NCI-H510A treated with DMSO at 0.1 percent for 48 hours (cell line): ENCODE measurements at places on chromosomes 16 and 17.

DNA sequence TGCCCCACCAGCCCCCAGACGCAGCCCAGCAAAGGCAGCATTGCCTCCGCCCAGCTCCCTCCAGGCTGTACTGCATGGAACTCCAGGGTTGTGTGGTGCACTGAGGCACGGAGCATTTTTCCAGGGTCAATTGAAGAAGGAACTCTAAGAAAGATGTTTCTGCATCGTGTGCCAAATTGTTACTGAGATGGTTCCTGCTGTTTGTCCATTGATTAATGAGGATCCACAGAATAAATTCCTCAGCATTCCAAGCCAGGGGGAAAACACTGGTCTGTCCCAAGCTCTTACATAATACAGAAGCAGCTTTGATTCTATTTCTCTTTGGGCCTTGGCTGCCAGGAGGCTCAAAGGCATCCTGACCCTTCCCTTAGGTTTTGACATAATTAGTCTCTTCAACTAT, 80.9 kb downstream of the ZNF423 start:
- DNase-seq = no peak

GRCh38 chr16:55834049-55834448, 1.2 kb upstream of the CES1 start:
- DNase-seq = no peak

DNA sequence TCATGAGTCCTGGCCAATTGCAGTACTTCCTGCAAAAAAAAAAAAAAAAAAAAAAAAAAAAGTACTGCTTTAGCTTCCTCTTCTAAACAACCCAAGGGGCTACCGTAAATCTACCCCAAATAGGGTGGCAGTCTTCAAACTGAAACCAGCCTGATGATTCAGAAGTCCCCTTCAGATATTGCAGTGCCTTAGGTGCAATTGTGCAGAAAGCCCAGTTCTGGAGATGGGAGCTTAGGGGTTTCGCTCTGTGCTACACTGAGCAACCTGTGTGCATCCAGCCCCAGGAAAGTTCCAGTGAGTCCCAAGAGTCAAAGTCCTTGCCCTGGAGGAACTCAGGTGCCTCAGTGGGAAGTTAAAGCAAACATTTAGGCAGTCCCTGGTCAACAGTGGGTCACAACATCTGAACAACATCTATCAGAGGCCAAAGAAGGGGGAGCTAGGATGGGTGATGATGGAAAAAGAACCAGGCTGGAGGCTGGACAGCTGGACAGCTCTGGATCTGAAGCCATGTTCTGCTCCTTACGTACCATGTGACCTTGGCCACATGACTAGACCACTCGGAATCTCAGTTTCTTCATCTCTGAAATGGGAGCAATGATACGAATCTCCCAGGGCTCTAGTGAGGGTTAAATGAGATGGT, 6.7 kb upstream of the CIITA start:
- no peak for DNase-seq

GRCh38 chr16:84390131-84390785, 21.9 kb downstream of the ATP2C2 start:
- no peak for DNase-seq
